Activated T-helper 9 cell treated with anti-CD3 and anti-CD28 coated beads, Interleukin-2, amount 50 U/mL, for 16 hours (primary cell): ENCODE measurements at places on chromosomes 4 and X.
A peak's percentile ranks its signal among the peaks of the same experiment; 100 is the strongest.

- no peak for DNase-seq
These were observed 47.2 kb downstream of the GBA3 start for GRCh38 chr4:22739968-22740367.

DNA sequence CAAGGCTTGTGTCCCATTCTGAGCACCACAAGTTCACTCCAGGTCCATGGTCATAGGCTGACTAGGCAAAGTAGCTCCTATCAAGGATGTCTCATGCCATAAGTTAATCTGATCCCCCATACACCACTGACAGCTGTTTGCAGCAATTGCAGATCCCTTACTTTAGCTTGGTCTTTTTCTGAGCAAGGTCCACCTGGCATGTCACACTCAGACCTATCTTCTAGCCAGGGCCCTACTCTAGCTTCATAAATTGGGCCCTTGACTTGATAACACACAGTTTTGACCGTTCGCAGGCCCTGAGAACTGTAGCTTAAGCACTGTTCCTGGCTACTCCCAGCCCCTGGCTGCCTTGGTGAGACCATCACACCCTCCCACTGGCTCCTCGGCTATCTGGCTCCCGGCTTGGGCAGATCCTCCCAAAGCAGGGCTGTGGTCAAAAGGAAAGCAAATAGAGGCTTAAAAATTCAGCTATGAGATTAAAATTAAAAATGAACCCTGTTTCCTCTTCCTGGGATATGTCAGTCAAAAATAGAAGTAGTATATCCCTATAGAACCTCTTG lies 427.4 kb downstream of the RAB28 start:
- DNase-seq = no peak

DNA sequence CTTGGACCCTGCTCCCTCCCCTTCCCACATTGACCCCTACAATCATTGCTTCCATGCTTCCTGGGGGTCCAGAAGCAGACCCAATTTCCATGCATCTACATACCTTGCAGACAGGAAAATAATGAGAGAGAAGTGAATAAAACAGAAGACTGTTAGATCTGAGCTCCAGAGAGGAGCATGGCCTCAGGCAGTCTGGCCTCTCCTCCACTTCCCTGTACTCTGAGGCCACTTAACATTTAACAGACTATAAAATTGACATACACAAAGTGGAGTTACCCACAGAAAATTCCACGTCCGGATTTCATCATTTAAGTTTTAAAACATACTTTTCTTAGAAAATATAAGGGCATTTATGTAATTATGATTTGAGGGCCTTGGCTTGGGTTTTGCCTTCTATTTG lies 2.1 kb upstream of the PRSS12 start:
- DNase-seq = no peak

DNA sequence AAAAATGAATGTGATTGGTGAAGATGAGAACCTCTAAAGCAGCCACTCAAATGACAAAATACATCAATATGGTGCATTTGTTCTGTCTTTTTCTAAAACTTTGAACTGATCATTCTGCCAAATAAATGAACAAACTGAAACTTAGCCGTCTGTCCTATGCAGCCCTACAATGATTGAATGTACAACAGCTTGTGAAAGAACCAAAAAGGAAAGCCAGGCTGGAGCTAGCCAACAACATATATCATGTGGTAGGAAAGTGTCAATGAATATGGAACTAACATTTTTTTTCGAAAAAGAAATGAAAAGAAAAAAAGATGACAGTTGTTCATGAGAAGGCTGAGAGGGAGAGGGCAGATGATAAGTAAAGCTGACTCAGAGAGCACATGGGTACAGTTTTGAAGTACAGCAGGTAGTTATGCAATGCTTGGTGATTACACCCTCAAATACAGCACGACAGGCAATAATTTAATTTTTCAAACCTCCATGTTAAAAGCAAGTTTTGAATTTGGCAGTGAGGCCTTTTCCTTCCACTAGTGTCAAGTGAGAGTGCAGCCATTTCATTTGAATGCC lies 21.2 kb upstream of the SLC7A11 start:
- no peak for DNase-seq

DNA sequence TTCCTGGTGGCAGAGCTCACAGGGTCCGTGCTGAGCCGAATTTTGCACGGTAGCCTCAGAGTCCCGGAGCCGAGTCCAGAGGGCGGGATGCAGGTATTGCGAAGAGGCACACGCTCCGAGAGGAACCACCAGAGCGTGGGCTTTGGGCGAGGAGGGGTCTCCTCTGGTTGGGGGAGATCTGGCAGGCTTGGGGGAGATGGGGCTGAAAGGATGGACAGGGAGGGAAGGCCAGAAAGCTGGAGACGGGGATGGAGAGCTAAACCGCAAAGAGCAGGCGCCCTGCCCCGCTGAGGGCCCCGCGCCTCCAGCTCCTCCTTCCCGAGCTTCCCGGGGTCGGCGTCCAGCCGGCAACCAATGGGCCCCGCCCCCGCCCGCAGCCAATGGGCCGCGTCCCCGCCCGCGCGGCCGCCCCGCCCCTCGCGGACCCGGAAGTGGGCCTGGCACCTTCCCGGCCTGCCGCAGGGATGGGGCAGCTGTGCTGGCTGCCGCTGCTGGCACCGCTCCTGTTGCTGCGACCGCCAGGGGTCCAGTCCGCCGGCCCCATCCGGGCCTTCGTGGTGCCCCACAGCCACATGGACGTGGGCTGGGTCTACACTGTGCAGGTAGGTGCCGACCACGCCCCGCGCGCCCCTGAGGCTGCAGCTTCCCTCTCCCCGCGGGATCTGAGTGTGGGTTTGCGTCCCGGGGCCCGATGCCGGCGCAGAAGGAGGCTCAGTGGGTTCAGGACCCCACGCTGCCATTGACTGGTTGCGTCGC lies at the start of gene MAN2B2:
Gene MAN2B2, plus strand, starts transcription at position 443 of the 756 bp plus-strand sequence. Its CDS starts 22 bp downstream, at position 465.
- peak; percentile 78 for DNase-seq

DNA sequence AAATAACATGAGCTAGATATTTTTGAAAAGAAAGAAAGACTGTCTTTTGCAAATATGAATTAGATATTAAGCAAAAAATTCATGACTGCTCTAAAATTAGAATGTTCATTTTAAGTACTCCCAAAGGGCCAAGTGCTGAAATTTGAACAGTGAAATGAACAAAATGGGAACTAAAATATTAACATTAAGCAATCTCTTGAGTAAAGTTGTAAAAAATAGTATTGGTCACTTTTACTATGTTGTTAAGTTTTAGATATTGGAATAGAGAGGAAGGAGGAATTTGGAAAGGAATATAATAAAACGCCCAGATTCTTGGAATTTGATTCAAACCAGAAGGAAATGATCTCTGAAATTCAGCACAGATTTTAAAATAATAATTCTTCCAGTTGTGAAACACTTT lies 125.9 kb upstream of the ANK2 start:
- no peak for DNase-seq

GRCh38 chrX:81301877-81302276 lies 100.0 kb downstream of the SH3BGRL start:
- no peak for DNase-seq

- no peak for DNase-seq
These were observed 36.1 kb downstream of the MTTP start for GRCh38 chr4:99610605-99611175.

DNA sequence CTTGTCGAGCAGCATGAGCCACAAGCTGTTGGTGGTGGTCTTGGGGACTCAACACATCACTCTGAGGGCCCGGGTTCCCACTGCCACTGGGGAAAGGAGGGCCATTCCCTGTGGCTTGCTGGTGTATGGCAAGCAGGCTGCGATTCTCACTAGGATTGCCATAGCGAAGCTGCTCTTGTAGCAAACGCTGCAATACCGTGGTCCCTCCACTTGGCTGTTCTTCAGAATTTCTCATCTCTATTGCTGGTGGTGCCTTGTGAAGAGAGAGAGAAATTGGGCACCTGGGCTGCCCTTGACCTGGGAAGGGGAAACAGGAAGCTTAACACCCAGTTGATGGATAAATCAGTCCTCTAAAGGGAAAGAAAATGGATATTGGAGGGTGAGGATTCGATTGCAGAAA lies 17.7 kb downstream of the AMOT start:
- no peak for DNase-seq

DNA sequence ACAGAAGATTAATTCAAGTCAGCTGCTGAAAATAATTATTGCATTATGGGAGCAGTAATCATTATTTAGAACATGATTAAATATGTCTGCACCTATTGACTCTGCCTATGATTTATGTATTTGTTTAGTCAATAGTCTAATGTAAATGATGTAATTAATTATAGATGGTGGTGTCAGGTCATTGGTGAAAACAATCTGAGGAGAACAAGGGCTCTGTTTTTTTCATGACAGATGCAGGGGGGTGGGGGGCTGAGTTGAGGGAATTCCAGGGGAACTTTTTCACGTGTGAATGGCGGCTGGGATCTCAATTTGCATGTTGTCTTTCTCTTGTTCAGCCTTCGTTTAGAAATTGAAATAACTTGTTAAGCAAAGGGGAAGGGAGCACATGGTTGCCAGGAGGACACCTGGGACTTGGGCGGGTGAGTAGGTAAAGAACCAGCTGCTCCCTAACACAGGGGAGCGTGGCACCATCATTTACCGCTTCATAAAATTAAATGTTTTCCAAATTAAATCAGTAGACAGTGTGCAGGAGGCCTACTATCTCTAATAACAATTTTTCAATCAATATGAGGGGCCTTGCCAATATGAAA lies 65.4 kb downstream of the NKX6-1 start:
- DNase-seq = no peak

DNA sequence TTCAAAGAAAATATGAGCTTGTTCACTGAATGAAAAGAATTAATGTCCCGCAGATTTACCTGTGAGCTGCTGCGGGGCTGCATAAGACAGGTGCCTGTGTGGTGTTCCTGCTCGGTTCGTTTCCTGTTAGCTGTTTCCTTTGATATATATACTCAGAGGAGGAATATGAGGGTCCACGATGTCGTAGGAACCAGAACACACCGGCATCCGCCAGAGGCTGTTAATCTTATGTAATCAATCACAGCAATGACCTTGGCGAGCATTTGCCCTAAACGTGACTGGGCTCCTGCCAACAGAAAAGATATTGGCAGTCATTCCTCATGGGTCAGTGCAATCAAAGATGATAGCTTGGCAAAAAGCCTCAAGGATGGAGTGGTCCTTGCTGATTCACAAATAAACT lies 260.1 kb downstream of the EVC2 start:
- DNase-seq = no peak

- no peak for DNase-seq
These were observed 52.3 kb downstream of the KIAA0232 start for GRCh38 chr4:6834867-6835266.

DNA sequence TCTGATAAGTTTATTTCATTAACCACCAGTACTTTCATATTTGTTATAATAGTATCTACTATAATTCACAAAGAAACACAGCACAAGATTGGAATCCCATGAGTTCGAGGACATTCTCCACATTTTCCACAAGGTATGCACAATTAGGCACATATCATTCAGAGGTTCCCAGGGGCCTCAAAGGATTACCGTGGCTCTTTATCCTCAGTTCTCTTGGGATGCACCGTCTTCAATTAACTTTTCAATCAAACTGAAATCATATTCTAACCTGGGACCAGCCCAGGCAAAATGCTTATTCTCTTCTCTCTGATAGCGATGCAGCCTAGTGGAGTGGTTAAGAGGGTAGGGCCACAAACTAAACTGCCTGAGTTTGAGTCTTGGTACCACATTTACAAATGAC lies 242.6 kb upstream of the RASGEF1B start:
- DNase-seq = no peak

GRCh38 chr4:89753601-89754066 lies 83.3 kb downstream of the SNCA start:
- DNase-seq = no peak

- no peak for DNase-seq
These were observed 32.0 kb downstream of the TACC3 start for GRCh38 chr4:1753294-1753696.

- no peak for DNase-seq
These were observed 68.7 kb downstream of the NSD2 start for GRCh38 chr4:1939664-1940509.

GRCh38 chrX:53089224-53089842 lies 4.6 kb upstream of the KANTR start:
- DNase-seq = no peak

DNA sequence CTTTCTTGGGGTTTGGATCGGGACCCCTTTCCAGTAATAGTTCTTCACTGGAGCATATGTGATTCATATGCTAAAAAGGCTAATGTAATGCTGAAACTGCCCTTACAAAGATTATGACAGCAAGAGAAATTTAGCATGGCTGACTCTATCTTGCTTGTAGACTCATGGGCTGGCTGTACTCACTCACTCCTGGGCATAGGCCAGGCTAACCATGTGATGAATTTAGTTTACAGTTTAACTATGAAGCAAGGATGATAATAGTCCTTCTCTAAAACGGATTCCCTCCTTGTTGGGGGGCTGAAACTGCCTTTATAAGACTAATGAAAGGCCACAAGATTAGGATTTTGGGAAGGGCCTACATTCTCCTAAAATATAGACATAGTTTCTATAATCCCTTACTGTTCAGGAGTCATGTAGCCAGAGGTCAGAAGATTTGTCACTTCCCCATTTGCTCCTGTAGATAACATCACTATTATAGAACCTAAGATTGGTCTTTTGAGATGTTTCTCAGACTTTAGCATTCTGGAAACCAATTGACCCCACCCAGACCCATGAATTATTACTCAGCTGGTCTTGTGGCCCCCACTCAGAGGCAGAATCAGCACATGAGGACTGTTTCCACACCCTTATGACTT lies 20.8 kb upstream of the CEP135 start:
- no peak for DNase-seq

- no peak for DNase-seq
These were observed 47.2 kb downstream of the AFAP1 start for GRCh38 chr4:7892212-7893019.

GRCh38 chr4:105184316-105184980 lies 37.8 kb downstream of the TET2 start:
- DNase-seq = no peak

DNA sequence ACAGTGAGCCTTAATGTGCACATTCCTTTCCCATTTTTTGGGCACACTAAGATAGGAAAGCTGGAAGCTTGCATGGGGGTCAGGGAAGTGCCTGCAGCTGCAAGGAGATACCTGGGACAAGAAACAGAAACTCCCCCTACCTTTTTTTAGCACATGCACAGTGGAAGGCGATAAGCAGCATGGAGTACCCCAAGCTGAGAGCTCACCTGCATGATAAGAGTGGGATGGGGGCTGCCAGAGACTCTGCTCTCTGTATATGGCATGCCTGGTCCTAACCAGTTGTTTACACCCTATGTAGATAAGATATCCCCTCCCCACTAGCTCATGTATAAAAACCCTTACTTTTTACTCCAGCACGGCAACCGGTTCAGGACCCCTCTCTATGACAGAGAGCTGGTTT lies 135.9 kb downstream of the TENT5D start:
- no peak for DNase-seq

GRCh38 chr4:14816623-14817261 lies 185.5 kb upstream of the CPEB2 start:
- DNase-seq = no peak

GRCh38 chr4:15928883-15929282 lies 9.7 kb downstream of the FGFBP1 start:
- no peak for DNase-seq

- DNase-seq = no peak
These were observed 92.7 kb downstream of the SH3KBP1 start for GRCh38 chrX:19794690-19795089.

- no peak for DNase-seq
These were observed 37.4 kb downstream of the ADGRA3 start for GRCh38 chr4:22478426-22478825.
